Pancreas (tissue), 10 donors: ENCODE measurements at places on chromosomes 3 and 15. TPM values are rescaled to one million over a fixed set of nuclear protein-coding genes. Genes with fewer than 3 reads are reported as not detected.

MTHFS gene
- 19.8 TPM for total RNA-seq

RNU5B-1 gene
- total RNA-seq = not detected

SOX2 gene
- not detected for total RNA-seq

GPR156 gene
- total RNA-seq = 0.09 TPM

CLDN1 gene
- total RNA-seq = 32.3 TPM

CHRNA5 gene
- total RNA-seq = 1.2 TPM

CAND2 gene
- 3.4 TPM for total RNA-seq

SIDT1 gene
- total RNA-seq = 0.97 TPM

CCR9 gene
- total RNA-seq = not detected

UBA3 gene
- 13.9 TPM for total RNA-seq

CYP1A1 gene
- total RNA-seq = not detected

MAGI1 gene
- 22.1 TPM for total RNA-seq

PTPRG gene
- 7.3 TPM for total RNA-seq

ROPN1 gene
- not detected for total RNA-seq

FMN1 gene
- 2.6 TPM for total RNA-seq

SKOR1 gene
- 0.47 TPM for total RNA-seq

FAM43A gene
- total RNA-seq = 1.2 TPM

MKRN3 gene
- not detected for total RNA-seq

DNA sequence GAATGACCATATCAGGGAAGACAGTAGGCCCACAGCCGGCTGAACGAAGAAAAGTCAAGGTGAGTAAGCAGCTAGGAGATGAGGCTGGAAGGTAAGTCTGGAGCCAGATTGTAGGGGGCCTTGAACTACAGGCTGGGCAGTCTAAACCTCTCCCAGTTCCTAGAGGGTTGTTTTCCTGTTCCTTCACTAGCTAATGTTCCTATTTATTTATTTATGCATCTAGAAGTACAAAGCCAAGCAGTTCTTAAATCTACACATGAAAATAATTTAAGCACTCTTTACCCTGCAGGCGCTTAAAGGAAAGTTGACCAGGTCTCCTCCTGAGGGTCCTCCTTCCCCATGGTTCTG is 3.7 kb downstream of the ACAA1 start:
- no peak for DNase-seq

DNA sequence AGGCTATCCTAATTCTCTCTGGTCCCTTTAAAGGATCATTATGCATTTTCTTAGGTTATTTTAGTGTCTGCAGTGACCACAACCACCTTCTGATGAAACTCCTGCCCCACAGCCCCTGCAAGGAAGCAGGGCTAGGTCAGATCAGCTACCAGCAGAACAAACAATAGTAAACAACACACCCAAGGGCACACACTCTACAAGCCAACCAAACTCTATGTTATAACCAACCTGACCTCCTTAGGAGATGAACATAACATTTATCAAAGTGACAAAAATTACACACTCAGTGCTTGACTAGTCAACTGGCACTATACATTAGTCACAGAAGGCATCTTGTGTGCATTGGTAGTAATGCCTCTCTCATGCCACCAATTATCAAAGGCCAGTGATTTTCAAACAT is 17.3 kb downstream of the DENND6A start:
- no peak for DNase-seq

DNA sequence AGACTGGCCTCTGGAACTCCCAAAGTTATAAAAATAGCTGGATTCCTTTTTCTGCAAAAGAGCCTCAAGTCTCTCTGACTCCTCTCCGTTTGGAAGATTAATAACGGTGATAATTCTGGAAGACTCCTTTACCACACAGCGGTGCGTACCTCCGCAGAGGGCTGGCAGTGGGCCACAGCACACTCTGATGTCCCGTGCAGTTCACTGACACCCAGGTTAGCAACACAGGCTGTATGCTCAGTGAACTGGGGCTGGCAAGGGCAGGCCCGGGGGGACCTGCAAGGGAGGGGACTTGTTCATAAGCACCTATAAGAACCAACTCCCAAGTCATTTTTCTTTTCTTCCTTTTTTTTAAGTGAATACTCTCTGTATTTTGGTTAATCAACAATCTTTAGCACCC is 120.3 kb upstream of the TJP1 start:
- no peak for DNase-seq

- DNase-seq = peak; percentile 39
Measured at GRCh38 chr3:119559441-119559963, at the start of gene CD80. Gene CD80 (minus strand): TSS chr3:119559614. CDS start chr3:119557728, 1,886 bp downstream.

GRCh38 chr3:10669490-10670048 is 146.5 kb upstream of the SLC6A11 start:
- DNase-seq = no peak

DNA sequence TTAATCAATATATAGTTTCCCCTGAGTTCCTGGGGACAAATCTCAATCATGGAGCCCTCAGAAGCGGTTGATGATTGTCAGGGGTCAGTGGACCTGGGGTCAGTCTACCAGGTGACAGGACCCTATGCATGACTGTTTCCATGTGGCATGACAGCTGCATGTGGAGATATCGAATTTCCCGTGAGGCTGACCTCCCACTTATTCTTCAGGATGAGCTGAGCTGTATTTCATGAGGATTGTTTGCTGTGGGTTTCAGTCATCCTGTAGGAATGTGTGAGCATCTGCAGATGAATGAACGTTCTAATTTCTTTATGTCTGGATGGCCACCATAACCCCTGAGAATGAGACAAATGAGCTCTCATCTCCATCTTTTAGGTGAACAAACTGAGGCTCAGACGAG is 93.0 kb upstream of the HES1 start:
- DNase-seq = no peak

GRCh38 chr3:191393146-191393545 is 62.8 kb upstream of the UTS2B start:
- no peak for DNase-seq

DNA sequence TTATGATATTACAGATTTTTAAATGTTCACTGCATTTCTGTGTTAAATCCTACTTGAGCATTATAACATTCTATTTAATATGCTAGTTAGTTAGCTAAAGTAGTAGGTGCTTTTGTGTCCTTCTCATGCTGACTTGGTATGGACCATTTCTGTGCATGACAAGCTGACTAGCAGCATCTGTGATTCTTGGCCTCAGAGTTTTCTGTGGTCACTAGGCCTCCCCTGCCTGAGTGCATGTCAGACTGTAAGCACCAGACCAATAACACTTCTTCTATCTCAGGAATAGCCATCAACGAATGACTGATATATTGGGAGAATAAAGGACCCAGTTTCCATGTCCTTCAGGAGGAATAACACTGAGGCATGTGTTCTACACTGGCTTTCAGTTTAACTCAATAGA is 22.6 kb upstream of the SLC7A14 start:
- DNase-seq = no peak

- DNase-seq = no peak
Measured at GRCh38 chr3:12413721-12414255, 70.5 kb upstream of the TSEN2 start.

GRCh38 chr3:194280777-194281176 is 70.4 kb downstream of the CPN2 start:
- no peak for DNase-seq

DNA sequence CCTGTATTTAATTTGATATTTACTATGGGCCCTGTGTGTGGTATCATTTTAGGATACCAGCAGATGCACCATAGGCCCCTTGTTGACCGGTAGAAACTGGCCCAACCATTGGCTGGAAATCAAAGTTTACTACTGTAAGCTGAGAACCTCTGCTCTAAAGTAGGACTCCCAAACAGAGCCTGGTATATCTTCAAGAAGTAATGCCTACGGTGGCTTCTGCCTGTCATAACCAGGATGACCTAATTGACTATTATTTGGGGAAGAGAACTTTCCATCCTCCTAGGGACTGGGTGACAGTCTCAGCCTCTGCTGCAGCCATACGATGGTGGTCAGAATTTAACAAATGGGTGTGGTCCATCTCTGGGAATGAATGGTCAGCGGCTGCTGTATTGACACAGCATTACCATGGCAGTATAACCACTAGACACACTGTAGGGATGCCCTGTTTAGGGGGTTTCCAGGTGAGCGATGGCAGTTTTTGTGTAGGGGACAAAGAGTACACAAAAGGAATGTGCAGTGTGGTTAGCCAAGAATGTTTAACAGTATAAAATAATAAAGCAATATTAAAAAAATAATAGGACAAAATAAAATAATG is 37.3 kb downstream of the RARB start:
- no peak for DNase-seq

DNA sequence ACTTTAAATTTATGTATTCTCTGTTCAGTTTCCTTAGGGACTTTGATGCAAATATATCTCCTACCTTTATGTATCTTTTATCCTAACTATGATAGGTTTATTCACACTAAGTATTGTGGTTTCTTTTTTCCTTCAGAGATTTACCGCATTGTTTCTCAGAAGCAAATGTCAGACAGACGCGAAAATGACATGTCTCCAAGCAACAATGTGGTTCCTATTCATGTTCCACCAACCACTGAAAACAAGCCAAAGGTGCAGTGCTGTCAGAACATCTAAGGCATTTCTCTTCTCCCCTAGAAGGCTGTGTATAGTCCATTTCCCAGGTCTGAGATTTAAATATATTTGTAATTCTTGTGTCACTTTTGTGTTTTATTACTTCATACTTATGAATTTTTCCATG is 18.3 kb downstream of the RAB11A start:
- no peak for DNase-seq

GRCh38 chr3:36891701-36892160 is 53.1 kb downstream of the TRANK1 start:
- no peak for DNase-seq

- no peak for DNase-seq
Measured at GRCh38 chr3:45559560-45560118, 34.9 kb upstream of the LIMD1 start.

- no peak for DNase-seq
Measured at GRCh38 chr15:46523701-46524100, 888.9 kb downstream of the SQOR start.

GRCh38 chr15:80462836-80463512 is 58.8 kb downstream of the ARNT2 start:
- DNase-seq = no peak

DNA sequence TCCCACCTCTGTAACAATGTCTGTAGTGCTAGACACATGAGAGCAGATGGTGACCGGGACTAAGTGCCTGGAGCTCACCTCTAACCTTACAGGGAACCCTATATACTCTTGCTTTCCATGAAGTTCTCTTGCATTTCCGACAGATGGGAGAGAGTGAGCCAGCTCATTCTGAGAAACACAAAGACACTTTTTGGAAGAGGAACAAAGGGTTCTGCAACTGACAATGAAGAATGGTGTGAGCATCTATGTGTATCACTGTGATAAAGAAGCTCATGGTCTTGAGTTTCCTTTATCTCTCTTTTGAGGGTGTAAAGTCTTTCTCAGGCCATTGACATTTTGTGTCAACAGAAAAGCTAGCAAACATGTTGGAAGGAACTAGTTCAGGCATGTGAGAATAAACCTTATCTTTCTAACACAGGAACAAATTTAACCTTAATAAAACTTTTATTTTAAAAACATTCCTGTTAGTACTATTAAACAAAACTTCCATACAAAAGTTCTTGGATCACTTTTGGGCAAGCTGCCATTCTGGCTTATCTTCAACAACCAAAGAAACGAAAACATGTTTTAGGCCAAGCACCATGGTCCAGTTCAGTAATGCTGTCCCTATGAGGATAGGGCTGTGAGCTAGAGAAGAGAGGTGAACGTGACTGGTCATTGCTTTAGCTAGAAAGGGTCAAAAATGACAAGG is 142.7 kb downstream of the THRB start:
- DNase-seq = peak; percentile 44

DNA sequence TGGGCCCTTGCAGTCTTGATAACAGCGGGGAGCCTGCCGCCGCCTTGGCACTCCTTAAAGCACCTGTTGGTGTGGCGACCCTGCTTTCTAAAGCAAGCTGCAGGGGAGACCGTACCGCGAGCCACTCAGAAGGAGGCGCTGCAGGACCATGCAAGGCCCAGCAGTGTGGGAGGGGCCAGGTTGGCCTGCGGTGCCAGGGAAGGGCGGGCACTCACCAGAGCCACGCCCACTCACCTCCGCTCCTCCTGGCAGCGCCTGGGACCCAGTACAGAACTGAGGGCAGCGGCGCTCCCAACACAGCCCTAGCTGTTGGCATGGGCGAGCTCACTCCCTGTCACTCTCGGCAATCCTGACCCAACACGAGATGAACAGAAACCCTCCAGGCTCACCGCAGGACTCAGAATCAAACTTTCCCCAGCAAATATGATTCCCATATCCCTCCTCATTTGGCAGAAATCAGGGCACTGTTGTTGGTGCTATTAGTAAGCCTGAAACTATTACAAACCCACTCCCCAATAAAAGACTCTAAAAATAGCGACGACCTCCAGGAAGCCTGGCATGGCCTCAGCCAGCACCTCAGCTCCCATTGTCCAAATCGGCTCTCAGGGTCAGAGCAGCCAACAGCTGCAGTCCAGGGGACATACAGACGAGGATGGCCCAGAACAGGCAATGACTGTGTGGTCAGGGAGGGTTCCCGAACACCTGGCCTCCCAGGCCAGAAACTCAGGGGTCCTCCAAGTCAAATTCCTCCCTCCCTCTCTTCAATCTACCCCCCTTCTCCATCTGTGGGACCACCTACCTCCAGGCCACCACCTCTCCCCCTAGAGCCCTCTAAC is 77.2 kb downstream of the TBC1D2B start:
- peak; percentile 98 for DNase-seq

DNA sequence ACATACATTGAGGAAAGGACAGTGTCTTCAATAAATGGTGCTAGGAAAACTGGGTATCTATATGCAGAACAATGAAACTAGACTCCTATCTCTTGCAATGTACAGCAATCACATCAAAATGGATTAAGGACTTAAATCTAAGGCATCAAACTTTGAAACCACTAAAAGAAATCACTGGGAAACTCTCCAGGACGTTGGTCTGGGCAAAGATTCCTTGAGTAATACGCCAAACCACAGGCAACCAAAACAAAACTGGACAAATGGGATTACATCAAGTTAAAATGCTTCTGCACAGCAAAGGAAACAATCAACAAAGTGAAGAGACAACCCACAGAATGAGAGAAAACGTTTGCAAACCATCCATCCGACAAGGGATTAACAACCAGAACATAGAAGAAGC is 14.5 kb downstream of the LAMP3 start:
- no peak for DNase-seq

DNA sequence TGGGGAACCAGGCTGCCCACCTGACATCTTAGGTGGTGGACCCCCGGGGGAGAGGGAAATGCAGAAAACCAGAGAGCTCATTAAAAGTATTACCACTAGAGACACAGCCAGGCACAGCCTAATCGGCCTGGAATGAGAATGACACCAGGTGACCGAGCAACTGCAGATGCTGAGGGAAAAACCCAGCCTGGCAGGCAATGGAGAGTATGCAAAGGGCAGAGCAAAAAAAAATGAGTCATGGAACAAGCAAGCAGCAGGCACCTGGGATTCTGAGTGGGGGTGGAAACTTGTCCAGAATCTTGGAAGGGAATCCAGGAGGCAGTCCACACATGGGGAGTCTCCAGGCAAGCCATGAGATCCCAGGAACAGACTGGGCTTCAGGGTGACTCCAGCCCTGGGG is 183.7 kb upstream of the LRRN1 start:
- DNase-seq = peak; percentile 15

- no peak for DNase-seq
Measured at GRCh38 chr3:46359733-46360493, 6.0 kb downstream of the CCR2 start.

- no peak for DNase-seq
Measured at GRCh38 chr15:100836501-100836900, 43.1 kb upstream of the ALDH1A3 start.

- no peak for DNase-seq
Measured at GRCh38 chr3:58529516-58530353, 7.3 kb downstream of the ACOX2 start.
